Neural crest cell (in vitro differentiated cells): ENCODE measurements at places on chromosomes 2 and 18. TPM values are rescaled to one million over a fixed set of nuclear protein-coding genes. Genes with fewer than 3 reads are reported as not detected.

The ACTG2 gene
- 0.39 TPM in 1 of 2 replicates, not detected in the other for total RNA-seq

The SP5 gene
- 3.5 and 6.4 TPM in 2 replicates for total RNA-seq

The CCNYL1 gene
- total RNA-seq: 24.3 and 26.5 TPM in 2 replicates

The CABYR gene
- total RNA-seq: 9.5 and 11.0 TPM in 2 replicates

The SCN7A gene
- 0.39 and 0.40 TPM in 2 replicates for total RNA-seq

The NYAP2 gene
- total RNA-seq: 0.35 and 0.36 TPM in 2 replicates

The CD8B gene
- not detected in 2 replicates for total RNA-seq

The CHRND gene
- 4.1 and 5.8 TPM in 2 replicates for total RNA-seq

The KRTCAP3 gene
- total RNA-seq: 5.5 and 6.9 TPM in 2 replicates

The DUSP19 gene
- 3.5 and 4.7 TPM in 2 replicates for total RNA-seq

The TM4SF20 gene
- not detected in 2 replicates for total RNA-seq

The SGO2 gene
- 33.1 and 33.5 TPM in 2 replicates for total RNA-seq

DNA sequence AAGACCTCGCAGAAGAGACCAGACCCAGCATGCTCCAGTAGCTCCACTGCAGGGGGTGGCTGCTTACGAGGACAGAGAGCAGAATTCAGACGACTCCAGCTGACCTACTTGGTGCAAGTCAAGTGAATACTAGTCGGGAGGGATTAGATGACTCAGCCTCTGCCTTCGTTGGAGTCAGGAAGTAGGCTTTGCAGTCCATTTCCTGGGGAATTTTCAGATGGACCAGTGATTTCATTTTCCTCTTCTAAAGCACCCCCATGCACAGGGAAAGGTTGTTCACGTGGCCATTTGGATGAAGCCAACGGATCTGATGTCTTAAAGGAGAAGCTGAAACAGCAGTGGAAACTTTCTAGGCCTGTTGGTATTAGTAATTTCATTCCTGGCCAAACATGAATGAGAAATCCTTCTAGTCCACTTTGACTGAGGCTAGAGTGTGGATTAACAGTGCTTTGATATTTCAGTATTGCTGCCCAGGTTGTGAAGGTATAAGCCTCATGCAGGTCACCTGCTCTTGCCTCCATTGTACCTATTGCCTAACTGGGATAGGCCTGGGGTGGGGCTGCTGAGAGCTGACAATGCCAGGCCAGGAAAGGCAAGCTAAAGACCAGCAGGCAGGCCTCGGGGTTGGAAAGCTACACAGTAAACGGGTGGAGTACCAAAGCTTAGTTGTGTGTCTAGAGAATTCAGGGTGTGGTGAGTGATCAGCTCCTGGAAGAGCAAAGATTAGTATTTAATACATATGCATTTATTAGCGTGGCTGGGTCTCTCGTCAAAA, 117.6 kb upstream of the FOSL2 start:
- no peak for DNase-seq

DNA sequence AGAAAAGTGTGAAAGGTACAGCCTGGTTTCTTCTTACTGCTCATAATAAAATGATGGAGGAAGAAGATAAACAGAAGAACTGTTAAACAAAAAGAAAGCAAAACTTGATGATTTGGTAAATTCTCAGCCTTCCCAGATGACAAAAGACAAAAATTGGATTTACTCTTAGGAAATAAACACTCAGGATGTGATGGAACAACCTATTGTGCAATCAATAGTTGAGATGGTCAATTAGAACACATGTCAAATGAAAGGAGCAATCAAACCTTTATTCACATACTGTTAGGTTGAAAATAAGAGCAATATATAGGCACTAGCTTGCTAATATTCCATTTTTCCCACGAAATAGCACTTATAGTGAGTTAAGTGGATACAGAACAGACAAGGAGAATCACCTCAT, 1174.0 kb upstream of the SLC39A10 start:
- no peak for DNase-seq

GRCh38 chr18:4391859-4392258, 63.2 kb downstream of the DLGAP1 start:
- DNase-seq: no peak

GRCh38 chr18:3504637-3505036, 54.7 kb downstream of the TGIF1 start:
- DNase-seq: no peak

DNA sequence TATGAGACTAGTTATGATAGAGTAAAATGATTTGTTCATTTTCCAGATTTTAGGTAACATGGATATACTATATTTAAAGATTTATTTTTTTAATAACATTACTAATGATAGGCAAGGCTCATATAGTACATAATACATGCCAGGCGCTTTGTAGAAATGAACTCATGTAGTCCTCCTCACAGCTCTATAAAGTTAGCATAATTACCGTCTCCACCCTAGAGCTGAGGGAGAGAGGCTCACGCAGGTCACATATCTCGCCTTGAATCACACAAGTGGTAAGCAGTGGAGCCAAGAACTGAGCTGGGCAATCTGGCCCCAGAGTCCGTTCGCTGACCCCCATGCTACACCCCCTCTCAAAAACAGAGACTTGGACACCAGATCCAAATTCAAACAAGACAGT, 222.5 kb downstream of the FAM210A start:
- no peak for DNase-seq

DNA sequence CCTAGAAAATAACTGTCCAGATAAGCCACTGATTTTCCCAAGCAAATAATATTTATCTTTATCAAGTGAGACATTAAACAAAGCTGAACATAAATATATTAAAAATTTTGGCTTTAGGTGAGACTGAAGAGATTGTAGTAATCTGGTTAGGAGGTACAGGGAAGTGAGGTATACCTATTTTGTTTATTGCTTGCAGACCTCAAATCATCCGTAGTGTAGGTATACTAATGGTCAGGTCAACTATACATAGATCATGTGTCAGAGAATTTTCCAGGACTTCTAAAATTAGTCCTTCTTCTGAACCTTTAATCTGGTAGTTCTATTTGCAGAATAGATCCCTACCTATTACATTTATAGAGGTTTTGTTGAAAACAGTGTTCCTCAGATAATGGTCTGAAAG, 41.5 kb downstream of the SP140 start:
- DNase-seq: no peak

DNA sequence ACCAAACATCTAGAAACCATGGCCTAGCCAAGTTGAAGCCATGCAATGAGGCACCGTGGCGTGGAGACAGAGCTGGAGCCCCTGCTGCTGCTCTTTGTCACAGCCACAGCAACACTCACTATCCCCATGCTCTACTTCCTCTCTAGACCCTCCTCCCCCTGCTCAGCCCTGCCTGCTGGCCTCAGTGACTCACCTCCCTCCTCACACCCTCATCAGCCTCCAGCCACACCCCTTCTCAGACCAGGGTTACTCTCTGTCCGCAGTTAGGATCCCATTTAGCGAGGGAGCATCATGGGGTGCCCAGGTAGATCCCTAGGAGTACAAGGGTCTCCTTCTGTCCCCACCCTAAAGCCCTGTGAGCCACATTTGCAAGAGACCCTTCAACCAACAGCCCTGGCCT, 25.4 kb upstream of the SOX11 start:
- no peak for DNase-seq

- no peak for DNase-seq
Measured at GRCh38 chr18:71994273-71994672, 549.9 kb downstream of the CBLN2 start.

DNA sequence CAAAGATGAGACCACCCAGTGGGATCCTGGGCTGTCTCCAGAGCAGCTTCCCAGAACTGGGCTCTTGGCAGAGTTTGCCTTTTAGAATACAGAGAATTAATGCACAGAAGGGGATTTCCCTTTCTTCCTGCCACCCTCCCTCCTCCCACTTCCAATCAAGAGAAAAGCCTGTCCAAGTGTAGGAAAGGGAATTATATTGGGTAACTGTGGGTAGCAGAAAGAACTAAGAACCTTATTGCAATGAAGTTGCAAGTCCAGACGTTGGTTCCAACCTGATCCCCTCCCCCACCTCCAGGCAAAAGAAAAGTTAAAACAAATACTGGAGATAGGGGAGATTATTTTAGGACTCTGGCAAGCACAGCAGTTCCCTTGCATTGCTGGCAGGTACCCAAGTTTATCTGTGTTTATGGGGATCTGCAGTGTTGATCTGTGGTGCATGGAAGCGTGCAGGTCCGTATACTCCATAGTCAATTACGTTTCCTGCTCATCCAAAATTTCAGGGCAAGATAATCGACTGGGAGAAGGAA, 114.3 kb downstream of the PRKCE start:
- DNase-seq: no peak

GRCh38 chr2:27307545-27308358, 493 bp downstream of the UCN start:
- no peak for DNase-seq

- DNase-seq: no peak
Measured at GRCh38 chr2:227576110-227576509, 22.6 kb upstream of the SCYGR2 start.

DNA sequence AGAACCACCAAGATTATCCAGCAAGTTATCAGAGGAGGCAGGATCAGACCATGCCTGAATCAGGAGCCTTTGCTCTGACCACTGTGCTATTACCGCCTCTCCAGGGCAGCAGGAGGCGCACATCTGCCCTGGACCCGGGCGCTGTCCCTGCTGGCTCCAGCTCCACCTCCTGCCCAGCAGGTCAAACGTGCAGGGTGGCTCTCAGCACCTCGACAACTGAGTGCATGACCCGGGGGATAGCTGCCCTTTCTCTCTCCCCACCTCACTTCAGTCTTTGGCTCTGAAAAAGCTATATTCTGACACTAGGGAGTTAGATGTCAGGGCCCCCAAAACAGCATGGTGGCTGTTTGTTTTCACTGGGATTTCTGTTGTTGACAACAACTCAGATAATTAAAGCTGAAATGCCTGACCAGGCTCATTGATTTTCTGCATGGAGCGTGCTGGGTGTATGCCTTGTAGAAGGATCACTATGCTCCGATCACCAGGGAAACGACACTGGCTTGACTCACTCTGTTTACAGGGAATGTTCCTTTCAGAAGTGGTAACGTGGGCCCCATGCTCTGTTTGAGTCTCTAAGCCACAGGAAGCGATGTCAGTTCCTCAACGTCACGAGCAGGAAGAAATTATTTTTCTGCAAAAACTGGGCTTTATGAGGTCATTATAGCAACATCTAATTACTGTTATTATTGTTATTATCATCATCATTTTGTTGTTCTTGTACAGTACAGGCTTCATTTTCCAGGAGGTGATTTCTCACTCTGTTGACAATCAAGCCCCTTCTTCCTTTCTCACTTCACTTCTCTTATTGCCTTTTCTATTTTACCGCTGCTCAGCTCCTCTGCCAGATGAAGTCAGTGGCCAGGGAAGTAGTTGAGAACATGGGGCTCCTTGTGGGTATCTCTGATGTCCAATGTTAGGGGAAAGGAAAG, 125.6 kb downstream of the PLB1 start:
- DNase-seq: peak; percentile 39

GRCh38 chr2:150351922-150352321, 135.5 kb downstream of the RND3 start:
- no peak for DNase-seq

GRCh38 chr2:173991856-173992588, 26.8 kb upstream of the SP3 start:
- DNase-seq: no peak

DNA sequence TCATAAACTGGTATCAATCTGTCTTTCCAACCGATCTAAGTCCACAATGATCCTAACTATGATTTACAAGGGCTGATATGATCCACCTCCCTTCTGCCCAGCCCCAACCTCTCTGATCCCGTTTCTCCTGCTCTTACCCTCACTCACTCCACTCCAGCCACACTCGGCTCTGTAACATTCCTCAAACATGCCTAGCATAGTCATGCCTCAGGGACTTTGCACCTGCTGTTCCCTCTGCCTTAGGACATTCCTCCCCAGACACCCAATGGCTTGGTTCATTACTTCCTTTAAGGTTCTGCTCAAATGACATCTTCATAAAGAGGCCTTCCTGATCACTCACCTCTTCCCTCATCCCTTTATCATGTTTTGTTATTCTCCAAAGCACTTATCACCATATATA, 9.2 kb downstream of the DUSP11 start:
- no peak for DNase-seq

DNA sequence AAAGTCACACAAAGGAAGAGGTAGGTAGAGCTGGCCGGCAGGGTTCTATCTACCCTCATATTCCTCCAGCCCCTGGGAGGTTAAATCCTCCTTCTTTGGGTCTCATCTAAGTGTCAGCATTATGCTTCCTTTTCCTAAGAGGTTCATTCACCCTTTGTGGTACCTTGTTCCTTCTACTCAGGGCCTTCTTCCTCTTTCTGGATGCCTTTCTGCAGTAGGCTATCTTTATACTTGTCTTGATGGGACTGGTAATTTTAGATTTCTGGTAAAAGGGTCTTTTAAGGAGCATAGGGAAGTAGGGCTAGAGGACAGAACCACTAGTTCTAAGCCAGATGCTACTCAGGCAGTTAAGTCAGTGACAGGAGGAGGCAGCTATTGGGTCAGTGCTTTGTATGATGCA, 13.7 kb upstream of the TNP1 start:
- no peak for DNase-seq

- no peak for DNase-seq
Measured at GRCh38 chr2:217451666-217452065, 551.1 kb downstream of the TNS1 start.

- no peak for DNase-seq
Measured at GRCh38 chr2:145739681-145740080, 1219.8 kb upstream of the ZEB2 start.

- DNase-seq: no peak
Measured at GRCh38 chr2:106161938-106162820, 31.9 kb downstream of the UXS1 start.

GRCh38 chr18:34752056-34752455, 42.0 kb downstream of the DTNA start:
- DNase-seq: no peak
